ENCODE measurements at places on chromosomes 5 and 9. TPM values are rescaled to one million over a fixed set of nuclear protein-coding genes. Genes with fewer than 3 reads are reported as not detected.

Gene C5orf52
- not detected for total RNA-seq

Gene MYMK
- total RNA-seq = 2.8 TPM

Gene PLAC8L1
- not detected for total RNA-seq

Gene CD274
- total RNA-seq = 2.7 TPM

Gene CARTPT
- total RNA-seq = 0.23 TPM

Gene CTSV
- 4.4 TPM for total RNA-seq

Gene NOL8
- 18.5 TPM for total RNA-seq

Gene KLHL3
- 22.9 TPM for total RNA-seq

Gene ZNF622
- 14.5 TPM for total RNA-seq

Gene SLC6A7
- total RNA-seq = 0.06 TPM

Gene BSPRY
- total RNA-seq = 8.8 TPM

Gene AGXT2
- 25.9 TPM for total RNA-seq

Gene PKD2L2
- 0.53 TPM for total RNA-seq

Gene UBE2QL1
- total RNA-seq = 0.70 TPM

Gene PCDHA9
- 0.58 TPM for total RNA-seq

Gene NRG2
- total RNA-seq = 1.3 TPM

Gene PCDHGB5
- total RNA-seq = 14.1 TPM

Gene PNPLA7
- 4.3 TPM for total RNA-seq

Gene PCDHGA4
- total RNA-seq = 6.4 TPM

Gene SPAAR
- 1.8 TPM for total RNA-seq

Gene KLF9
- 19.7 TPM for total RNA-seq

Gene SPINK13
- not detected for total RNA-seq

Gene BARHL1
- not detected for total RNA-seq

Gene SLC45A2
- total RNA-seq = 0.23 TPM

Gene HRH2
- 3.2 TPM for total RNA-seq

Data from metanephros (tissue), 2 donors.